ENCODE measurements at places on chromosomes 7 and 10.

GRCh38 chr10:73168465-73168803 is 515 bp downstream of the FAM149B1 start:
- no peak for DNase-seq

- DNase-seq, result no peak
Observed at GRCh38 chr7:26451997-26452396, 160.3 kb downstream of the SNX10 start.

DNA sequence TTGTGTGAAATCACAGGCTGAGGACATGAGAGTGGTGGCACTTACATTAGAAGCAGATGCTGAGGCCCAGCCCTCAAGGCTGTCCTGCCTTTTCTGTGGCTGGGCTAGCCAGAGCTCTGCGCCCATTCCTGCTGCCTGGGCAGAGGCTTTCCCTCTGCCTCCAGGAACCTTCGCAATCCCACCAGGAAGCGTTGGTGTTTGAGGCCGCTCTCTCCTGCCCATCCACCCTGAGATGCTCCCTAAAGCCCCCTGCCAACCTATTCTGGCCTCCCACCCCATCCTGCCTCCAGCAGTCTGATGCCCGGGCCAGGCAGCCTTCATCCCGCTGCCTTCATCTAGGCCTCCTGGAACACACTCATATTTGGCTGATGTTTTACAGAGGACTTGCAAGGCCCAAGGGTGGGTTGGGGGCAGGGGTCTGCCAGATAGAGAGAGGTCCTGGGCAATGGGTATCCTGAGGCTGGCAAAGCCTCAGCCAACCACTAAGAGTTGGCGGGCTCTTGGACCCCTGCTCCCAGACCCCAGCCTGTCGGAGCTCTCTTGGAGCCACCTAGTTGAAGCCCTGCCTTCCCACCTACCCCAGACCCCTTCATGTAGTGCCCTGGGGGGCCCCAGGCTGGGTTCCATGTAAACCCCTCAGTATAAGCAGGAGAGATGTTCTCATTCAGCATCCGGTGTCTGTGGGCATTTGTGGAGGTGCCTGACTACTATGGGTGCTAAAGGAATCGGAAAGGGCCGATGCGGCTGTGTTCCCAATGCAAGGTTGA is 32.7 kb downstream of the LDB3 start:
- DNase-seq, result no peak

- DNase-seq, result no peak
Observed at GRCh38 chr7:105764506-105764905, 111.9 kb downstream of the ATXN7L1 start.

- no peak for DNase-seq
Observed at GRCh38 chr10:85666102-85666501, 700.5 kb downstream of the GRID1 start.

DNA sequence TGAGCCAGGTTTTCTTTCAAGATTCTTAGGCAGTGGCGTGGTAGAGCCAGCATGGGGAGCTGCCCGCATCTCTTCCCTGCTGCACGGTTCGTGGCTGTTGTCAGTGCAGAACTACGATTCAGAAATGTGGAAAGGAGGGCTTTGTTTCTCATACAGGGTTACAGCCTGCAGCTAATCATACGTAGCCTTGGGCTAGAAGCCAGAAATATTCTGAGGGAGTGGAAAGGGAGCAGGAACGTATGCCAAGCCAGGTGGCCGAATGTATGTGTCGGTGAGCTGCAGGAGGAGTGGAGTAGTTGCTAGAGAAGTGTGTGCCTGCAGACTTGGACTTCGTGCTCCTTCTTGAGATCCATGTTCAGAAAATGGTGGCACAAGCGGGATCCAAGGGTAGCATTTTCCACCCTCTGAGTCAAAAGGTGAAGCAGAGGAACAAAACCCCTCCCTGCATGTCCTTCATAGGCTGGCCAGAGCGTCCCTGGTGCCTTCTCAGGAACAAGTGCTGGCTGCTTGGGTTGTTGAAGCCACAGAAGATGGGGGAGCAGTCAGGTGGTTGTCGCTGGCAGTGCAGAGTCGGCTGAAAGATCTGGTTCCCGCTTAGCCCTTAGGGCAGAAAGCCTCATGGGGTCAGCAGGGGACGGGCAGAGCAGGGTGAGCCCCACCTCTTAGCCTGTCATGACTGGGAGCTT is 40.9 kb downstream of the LANCL2 start:
- no peak for DNase-seq

- no peak for DNase-seq
Observed at GRCh38 chr7:55031075-55031474, 12.3 kb downstream of the EGFR start.

DNA sequence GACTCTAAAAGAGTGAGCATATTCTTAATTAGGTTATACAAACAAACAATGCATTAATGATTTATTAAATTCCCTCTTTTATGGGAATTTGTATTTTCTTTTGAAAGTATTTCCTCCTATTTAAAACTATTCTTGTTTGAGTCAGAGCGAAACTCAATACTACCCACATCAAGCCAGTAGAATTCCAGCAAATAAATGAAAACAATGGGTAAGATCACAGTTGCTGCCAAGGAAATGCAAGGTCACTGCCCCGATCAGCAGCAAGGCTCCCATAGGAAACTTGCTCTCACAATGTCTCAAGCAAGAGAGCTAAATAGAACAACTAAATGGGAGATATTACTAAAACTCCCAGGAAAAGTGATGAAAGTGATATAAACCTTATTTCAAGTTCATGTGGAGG is 206.3 kb downstream of the THSD7A start:
- no peak for DNase-seq

DNA sequence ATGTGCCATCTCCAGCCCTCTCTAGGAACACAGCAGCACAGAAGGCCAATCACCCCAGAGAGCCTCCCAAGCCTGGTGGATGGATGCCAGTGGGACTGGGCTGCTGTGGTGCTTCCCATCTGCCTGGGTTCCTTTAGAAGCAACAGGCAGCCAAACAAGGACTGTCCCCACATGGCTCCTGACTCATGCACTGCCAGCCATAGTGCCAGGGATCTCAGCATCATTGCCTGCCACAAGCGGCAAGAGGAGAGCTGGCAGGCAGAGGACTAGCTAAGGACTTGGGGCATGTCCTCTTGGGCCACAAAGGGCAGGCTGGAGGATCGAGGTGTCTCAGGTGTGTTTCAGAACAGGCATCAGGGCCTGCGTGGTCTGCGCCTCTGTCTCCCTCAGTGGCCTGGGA is 23.4 kb upstream of the FIGNL1 start:
- DNase-seq, result no peak

DNA sequence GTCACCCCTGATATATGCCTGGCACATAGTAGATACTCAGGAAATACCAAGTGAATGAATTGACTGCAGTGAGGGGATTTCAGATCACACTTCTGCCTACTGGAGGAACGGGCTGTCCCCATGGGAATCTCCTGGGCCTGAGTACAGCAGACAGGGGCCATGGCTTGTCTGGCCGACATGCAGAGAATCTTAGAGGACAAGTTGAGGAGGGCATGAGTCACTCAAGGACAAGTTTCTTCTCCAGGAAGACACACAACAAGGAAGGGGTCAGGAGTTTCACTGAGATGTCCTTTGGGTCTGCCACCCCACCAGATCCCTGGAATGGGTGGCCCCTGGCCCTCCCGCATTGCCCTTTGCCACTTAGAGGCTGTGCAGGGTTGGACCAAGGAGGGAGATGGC is 20.7 kb downstream of the PLPP4 start:
- DNase-seq, result no peak

DNA sequence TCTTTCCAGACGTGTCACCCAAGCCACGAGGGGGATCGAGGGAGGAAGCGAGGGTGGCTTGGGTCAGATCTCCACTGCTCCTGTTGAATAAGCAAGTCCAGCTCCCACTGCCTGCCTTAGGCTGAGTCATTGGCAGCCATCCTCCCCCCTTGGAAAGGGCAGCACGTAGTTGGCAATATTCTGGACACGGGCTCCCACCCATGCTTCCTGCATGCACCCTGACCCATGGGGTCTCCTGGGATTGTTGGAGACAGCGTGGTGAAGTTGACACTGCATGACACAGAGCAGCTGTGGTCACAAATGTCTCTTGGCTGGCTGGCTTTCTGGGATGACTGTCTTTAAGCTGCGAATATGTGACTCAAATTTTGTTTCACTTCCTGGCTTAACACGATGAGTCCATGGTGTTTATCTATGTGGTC is 11.2 kb downstream of the BTBD16 start:
- DNase-seq, result no peak

DNA sequence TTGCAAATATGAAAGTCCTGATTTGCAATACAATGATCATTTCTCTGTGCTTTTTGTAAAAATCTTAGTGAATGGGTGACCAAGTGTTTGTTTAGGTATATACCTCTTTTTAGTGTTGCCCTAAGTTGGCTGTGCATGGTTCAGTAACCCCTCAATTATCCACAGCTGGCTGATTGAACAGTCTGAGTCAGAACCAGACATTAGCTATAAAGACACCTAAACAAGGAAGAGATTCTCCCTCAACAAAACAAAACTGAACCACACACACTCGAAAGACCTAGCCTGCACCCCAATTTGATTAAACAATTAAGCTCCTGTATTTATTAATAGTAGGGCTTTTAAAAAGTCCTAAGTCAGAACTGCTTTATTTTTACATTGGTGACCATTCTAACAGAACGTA is 2.8 kb downstream of the RSBN1L start:
- no peak for DNase-seq

GRCh38 chr10:124294811-124295770 is 123.6 kb downstream of the OAT start:
- DNase-seq, result no peak

Data from activated T-helper 1 cell treated with anti-CD3 and anti-CD28 coated beads, Interleukin-2, amount 50 U/mL, for 16 hours (primary cell).